ENCODE measurements at places on chromosomes 2 and 18.

- DNase-seq: no peak
Observed at GRCh38 chr2:39787950-39788349, 8.9 kb upstream of the THUMPD2 start.

DNA sequence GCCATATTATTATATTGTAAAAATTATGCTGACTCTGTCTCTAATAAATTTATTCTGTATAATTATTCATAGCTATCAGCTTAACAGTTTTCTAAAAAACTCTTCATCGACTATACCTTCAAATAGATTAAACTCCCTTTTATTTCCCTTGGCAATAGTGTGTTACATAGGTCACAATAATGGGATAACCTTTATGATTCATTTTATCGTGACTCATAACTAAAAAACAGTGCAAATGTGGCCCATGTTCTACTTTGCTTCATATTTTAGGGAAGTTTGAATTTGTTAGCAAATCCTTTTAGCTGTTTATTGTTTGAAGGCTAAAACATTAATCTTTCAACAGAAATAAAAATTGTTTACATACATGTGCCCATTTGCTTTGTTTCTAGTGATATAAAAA lies 783.2 kb upstream of the CDH2 start:
- no peak for DNase-seq

GRCh38 chr2:71932037-71932779 lies 215.5 kb downstream of the CYP26B1 start:
- no peak for DNase-seq

- no peak for DNase-seq
Observed at GRCh38 chr18:46452820-46453219, 204.2 kb downstream of the LOXHD1 start.

DNA sequence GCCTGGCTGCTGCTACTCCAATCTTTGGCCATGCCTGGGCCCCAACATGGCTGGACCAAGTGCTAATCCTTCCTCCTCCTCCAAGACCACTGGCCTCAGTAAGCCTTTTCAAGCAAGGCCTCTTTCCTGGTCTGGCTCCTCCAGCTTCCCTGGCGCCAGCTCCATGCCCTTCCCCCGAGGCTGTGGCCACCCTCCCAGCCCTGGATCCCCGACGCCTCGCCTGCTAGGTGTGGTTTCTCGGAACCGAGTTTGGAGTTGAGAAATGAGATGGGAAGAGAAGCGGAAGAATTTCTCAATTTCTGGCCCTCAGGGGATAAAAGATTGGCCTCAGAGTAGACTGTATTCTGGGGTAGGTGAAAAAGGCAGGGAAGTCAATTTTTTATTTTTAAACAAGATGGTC lies 46.4 kb downstream of the ADCY3 start:
- DNase-seq: no peak

DNA sequence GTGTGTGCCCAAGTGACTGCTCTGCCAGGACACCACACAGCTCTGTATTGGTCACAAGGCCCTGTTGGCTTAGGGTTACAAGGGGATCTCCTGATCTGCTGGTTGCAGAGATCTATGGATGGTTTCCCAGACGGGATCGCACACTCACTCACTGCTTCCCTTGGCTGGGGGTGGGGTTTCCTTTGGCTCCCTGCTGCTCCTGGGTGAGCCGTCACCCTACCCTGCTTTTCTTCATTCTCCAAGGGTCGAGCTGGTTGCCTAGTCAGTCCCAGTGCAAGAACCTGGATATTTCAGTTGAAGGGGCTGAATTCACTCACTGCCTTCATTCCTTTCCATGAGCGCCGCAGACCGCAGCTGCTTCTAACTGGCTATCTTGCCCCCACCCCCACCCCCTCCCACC lies 56.3 kb downstream of the GTF3C3 start:
- DNase-seq: no peak

DNA sequence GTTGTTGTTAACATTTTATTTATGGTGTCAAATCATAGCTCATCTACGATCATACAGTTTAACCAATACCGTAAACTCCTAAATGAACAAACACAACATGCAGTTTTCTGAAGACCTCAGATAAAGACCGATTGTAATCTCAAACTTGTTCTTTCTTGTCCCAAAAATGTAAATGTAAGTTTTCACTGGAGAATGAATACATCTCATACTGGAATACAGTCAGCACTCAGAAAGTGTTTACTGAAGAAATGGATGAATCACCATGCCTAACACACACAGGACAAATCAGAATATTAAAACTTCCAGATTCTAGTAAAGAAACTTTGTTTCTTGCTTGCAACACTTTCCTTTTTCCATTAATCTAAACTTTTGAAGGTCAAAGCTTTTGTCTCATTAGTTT lies 380.5 kb downstream of the DLGAP1 start:
- DNase-seq: no peak

DNA sequence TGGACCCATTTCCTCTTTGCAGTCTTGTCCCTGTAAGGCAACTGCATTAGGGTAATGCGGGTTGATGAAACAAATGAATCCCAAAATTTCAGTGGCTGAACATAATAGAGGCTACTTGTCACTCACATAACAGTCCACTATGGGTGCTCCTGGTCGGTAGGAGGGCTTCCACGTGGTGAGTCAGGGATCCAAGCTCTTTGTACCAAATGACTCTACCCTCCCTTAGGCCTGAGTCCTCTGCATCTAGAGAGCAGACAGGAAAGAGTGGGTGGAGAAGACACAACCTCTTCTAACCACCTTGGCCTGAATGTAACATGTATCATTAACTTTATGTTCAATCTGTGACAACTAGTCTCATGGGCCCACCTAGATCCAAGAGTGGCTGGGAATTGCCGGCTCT lies 86.2 kb upstream of the HAAO start:
- DNase-seq: no peak

DNA sequence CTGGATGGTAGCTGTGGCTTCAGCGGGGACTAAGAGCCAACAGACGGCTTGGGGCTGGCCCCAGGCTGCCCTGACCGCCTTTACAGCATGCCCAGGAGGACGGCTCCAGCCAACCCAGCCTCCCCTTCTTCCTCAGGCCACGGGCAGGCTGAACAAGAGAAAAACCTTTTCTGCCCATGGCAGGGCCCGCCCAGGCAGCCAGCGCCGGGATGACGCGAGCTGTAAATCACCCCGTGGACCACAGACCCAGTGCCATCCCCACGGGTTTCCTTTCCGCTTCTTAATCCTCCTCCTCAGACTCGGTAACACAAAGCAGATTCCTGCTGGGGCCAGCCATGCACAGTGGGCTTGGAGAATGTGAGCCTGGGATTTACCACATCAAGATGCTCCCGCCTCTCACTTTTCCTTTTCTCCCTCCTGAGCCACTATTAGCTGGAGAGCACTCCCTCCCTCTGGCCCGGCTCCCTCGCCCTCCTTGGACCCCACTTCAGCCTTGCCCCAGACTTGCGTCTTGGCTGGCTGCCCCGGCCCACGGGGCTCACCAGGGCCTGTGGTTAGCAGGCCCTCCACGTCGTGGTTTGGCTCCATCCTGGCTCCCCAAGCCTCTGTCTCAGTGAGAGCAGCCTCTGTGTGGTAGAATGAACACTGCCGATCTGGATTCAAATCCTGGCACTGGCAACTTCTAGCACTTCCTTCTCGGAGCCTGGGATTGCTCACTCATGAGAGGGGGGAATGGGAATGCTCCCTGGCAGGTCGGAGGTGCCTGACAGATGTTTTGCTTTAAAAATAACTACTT lies 31.4 kb downstream of the ATOH8 start:
- no peak for DNase-seq

- no peak for DNase-seq
Observed at GRCh38 chr2:71595569-71595968, 142.2 kb downstream of the DYSF start.

DNA sequence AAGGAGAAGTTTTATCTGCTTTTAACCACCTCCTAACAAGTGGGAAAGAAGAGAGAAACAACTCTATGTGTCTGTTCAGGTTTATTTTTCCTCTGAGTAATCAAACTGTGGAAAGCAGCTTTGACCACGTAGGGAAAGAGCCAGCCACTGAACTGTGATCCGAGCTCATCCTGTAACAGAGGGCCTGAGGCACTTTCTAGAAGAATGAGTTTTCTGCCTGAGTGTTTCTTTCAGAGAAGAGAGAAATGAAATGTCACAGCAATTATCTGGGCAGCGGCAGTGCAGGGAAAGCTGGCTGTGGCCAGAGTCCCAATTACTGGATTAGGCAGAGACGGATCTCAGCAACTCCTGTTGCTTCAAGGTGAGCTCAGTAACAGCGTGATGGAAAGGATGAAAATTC lies 151.9 kb downstream of the CD226 start:
- DNase-seq: no peak

- no peak for DNase-seq
Observed at GRCh38 chr2:219419331-219420197, 1.4 kb downstream of the DES start.

DNA sequence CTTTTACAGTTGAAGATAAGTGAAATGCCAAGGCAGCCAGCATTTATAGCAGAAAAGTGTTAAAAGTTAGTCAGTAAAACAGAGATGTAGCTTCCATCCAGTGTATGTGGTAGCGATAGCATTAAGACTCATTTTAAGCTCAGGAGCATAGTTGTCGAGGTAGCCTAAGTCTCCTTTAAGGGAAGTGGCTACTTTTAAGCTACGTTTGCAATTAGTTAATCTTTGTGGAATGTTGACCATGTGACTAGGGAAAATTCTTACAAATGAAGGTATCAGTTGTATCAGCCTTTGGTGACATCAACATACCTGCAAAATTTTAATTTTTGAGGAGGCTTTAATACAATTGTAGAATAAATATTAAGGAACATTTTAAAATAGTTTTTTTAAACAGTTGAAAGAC lies 61.9 kb downstream of the LHCGR start:
- DNase-seq: no peak

DNA sequence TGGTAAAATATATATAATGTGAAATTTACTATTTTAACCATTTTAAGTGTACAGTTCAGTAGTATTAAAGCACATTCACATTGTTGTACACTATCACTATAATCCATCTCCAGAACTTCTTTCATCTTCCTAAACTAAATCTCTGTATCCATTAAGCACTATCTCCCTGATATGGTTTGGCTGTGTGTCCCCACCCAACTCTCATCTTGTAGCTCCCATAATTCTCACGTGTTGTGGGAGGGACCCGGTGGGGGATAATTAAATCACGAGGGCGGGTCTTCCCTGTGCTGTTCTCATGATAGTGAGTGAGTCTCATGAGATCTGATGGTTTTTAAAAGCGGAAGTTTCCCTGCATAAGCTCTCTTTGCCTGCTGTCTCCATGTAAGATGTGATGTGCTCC lies 178.9 kb upstream of the NABP1 start:
- DNase-seq: no peak

DNA sequence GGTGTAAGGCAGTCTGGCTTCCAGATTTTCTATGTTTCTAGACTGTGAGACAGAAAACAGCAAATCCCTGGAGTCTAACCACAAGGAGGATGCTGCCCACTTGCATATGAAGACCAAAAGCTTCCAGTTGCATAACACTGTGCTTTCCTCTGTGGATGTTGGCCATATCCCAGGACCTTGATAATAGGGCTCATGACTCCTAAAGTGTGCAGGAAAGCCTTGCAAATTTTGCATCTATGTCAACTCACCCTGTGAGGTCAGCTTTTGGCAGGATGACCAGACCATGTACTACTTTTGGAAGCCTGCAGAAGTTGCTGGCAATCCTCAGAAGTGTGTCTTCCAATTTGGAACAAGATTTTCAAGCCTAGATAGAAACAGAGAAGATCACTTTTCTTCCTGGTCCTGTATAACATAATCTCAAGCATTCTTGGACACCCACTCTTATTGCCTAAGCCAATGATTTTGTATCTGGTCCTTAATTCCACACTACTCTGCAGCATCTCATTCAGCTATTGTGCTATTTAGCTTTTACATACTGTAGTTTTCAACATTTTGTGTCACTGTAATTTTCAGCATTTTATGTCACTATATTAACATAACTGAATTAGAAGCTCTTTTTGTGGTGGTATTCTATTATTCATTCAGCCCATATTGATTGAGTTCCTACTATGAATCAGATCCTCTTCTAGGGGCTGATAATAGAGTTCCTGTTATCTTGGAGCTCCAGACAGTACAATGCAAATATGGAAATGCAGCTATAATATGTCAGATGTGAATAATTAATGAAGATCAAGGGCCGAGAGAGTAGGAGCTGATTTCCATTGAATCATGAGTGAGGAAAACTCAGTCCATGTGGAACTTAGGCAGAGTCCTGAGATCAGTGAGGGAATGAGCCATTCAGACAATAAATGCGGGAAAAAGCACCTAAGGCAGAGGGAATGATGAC lies 85.3 kb upstream of the RAB27B start:
- no peak for DNase-seq

DNA sequence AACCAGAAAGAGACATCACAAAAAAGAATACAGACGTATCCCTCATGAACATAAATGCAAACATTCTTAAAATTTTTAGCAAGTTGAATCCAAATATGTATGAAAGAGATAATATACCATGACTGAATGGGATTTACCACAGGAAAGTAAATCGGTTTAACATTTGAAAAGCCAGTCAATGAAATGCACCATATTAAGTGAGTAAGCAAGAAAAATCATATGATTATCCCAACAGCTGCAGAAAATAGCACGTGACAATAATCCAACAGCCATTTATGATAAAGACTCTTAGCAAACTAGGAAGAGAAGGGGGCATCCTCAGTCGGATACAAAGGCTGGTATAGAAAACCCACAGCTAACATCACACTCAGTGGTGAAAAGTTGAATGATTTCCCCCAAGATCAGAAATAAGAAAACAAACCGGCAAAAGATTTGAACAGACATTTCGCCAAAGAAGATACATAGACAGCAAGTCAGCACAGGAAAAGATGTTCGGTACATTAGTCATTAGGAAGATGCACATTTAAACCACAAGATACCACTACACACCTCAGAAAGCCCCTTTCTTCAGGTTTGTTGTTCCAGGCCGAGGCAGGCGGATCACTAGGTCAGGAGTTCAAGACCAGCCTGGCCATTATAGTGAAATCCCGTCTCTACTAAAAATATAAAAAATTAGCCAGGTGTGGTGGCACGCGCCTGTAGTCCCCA lies 144.3 kb downstream of the INHBB start:
- DNase-seq: no peak

DNA sequence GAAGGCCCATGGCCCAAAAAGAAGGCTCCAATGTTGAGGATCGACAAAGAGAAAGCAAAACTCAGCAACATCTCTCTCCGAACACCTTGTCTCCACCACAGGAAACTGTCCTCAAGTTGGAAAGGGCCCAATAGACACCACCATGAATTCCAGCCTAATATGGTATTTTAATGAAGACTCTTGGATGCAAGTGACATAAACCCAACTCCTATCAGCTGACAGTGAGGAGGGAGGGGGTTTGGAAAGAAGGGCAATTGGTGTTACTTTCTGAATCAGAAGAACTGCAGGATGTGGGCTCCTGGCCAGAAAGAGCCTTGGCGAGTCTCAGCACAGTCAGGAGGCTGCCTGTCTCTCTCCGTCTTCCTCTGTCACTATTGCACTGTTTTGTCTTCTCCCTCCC lies 40.3 kb upstream of the SIGLEC15 start:
- no peak for DNase-seq

- DNase-seq: no peak
Observed at GRCh38 chr2:99648178-99648844, 158.5 kb upstream of the REV1 start.

- no peak for DNase-seq
Observed at GRCh38 chr2:134469516-134470115, 215.7 kb downstream of the MGAT5 start.

- no peak for DNase-seq
Observed at GRCh38 chr2:11750422-11750821, 4.0 kb downstream of the LPIN1 start.

Data from activated naive CD4-positive, alpha-beta T cell (primary cell).